ENCODE measurements at places on chromosomes 12 and 14. TPM values are rescaled to one million over a fixed set of nuclear protein-coding genes. Genes with fewer than 3 reads are reported as not detected.
A peak's percentile ranks its signal among the peaks of the same experiment; 100 is the strongest.

GRCh38 chr14:67331368-67332125 is 28.1 kb downstream of the ATP6V1D start:
- H3K27me3 ChIP-seq, result no peaks in the 10 kb centered on the region
- no peaks in the 10 kb centered on the region for H3K36me3 ChIP-seq
- H3K27ac ChIP-seq, result no peak overlapping the region

DNA sequence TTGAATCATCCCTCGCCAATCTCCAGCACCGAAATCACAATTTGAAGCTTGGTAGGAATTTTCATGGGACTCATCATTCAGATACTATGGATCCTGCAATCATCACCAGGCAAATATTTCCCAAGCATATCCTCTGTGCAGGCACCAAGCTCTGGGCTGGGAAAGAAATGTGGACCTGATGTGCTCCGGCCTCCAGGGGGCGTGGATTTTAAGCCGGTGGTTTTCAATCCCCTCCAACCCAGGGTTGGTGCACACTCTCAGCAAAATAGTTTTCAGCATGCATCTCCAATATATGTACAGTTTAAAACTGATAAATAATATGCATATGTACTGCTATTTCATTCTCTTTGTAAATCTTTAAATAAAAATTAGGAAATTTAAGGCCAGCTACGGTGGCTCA is 98.9 kb downstream of the RBM19 start:
- H3K4me1 ChIP-seq, result no peaks in the 10 kb centered on the region
- H3K27ac ChIP-seq, result no peak overlapping the region
- H3K4me3 ChIP-seq, result no peak overlapping the region
- H3K36me3 ChIP-seq, result no peaks in the 10 kb centered on the region

DNA sequence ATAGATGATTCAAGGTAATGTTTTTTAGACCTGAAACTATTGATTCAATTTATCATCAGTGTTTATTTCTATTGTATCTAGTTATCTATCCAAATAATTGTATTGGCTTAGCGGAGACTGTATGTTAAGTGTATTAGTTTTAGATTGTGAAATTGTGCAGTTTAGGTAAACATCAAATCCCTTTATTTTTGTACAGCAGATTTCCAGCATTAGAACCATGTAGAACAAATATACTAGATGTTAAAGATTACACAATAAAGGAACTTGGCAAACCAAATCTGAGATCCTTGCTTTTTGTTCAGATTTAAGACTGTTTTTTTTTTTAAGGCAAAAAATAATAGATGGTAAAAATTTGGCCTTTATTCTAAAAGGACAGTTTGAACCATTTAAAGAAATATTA is 39.3 kb downstream of the PPM1A start:
- H3K4me3 ChIP-seq, result no peak overlapping the region
- H3K4me1 ChIP-seq, result peaks cover 12% of the 10 kb centered on the region
- no peaks in the 10 kb centered on the region for H3K36me3 ChIP-seq
- H3K27me3 ChIP-seq, result no peaks in the 10 kb centered on the region

- no peaks in the 10 kb centered on the region for H3K27me3 ChIP-seq
- H3K36me3 ChIP-seq, result peaks cover 6% of the 10 kb centered on the region
- H3K4me3 ChIP-seq, result peak overlapping the region; percentile 22
Observed at GRCh38 chr12:51972422-51972812, 20.9 kb downstream of the ACVR1B start.

DNA sequence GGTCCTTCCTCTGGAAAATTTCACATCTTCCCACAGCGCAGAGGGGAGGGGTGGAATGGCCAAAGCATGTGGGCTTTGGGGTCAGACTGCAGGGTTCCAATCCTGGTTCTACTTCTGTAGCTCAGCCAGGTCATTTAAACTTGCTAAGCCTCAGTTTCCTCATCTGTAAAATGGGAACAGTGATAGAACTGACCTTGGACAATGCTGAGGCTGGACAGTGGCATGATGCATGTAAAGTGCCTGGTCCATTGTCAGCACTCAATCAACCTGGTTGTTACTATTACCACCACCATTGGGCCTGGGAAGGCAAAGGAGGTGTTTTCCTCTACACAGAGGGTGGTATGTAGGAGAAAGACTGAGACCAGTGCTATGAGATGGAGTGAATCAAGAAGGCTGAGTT is 162.8 kb downstream of the VRK1 start:
- no peak overlapping the region for H3K4me3 ChIP-seq
- H3K27me3 ChIP-seq, result no peaks in the 10 kb centered on the region
- no peaks in the 10 kb centered on the region for H3K36me3 ChIP-seq
- no peak overlapping the region for H3K27ac ChIP-seq
- no peak for DNase-seq
- H3K4me1 ChIP-seq, result no peaks in the 10 kb centered on the region

DNA sequence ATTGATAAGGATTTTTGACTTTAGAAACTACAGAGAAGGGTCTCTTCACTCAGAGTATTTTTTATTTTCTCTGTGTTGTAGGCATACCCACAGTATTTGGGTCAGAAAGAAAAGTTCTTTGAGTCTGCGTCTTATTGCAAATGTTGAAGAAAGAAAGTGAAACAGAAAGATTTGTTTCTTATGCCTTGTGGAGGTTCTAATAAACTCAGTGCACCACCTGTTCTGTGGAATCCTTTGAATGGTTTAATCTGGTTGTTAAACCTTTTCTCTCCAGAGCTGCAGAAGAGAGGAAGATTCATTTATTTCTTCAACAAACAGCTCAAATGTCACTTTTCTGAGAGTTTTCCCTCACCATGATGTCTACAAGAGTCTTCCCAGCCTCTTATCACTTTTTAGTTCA is 146.6 kb upstream of the PLEKHG7 start:
- H3K4me3 ChIP-seq, result no peak overlapping the region
- H3K27ac ChIP-seq, result no peak overlapping the region
- no peaks in the 10 kb centered on the region for H3K27me3 ChIP-seq

- H3K36me3 ChIP-seq, result no peaks in the 10 kb centered on the region
- no peak for DNase-seq
- H3K4me1 ChIP-seq, result no peaks in the 10 kb centered on the region
Observed at GRCh38 chr12:119786539-119786938, 90.6 kb downstream of the CIT start.

Gene SLC4A8
- total RNA-seq, result 0.12 TPM

GRCh38 chr12:31323391-31324115 is 2.4 kb downstream of the SINHCAF start:
- DNase-seq, result peak; percentile 82
- H3K36me3 ChIP-seq, result no peaks in the 10 kb centered on the region
- H3K27ac ChIP-seq, result peak overlapping the region; percentile 88
- peak overlapping the region; percentile 80 for H3K4me3 ChIP-seq

- peak within 1 kb of the TSS; percentile 72 for H3K4me3 ChIP-seq
- H3K36me3 ChIP-seq, result no peaks in the 10 kb centered on the region
- peak; percentile 97 for DNase-seq
- no peaks in the 10 kb centered on the region for H3K4me1 ChIP-seq
- no peaks in the 10 kb centered on the region for H3K27me3 ChIP-seq
Observed at GRCh38 chr12:14365294-14366208, at the start of gene ATF7IP. Gene ATF7IP (plus strand): TSS chr12:14365682. CDS start chr12:14423916, 58,234 bp downstream.

Gene TROAP
- 0.86 TPM for total RNA-seq

Data from right lobe of liver (tissue), 6 donors.